T-helper 22 cell (primary cell): ENCODE measurements at places on chromosomes 6 and 20.

- no peak for DNase-seq
Observed at GRCh38 chr20:35702051-35702823, 3.0 kb downstream of the ROMO1 start.

DNA sequence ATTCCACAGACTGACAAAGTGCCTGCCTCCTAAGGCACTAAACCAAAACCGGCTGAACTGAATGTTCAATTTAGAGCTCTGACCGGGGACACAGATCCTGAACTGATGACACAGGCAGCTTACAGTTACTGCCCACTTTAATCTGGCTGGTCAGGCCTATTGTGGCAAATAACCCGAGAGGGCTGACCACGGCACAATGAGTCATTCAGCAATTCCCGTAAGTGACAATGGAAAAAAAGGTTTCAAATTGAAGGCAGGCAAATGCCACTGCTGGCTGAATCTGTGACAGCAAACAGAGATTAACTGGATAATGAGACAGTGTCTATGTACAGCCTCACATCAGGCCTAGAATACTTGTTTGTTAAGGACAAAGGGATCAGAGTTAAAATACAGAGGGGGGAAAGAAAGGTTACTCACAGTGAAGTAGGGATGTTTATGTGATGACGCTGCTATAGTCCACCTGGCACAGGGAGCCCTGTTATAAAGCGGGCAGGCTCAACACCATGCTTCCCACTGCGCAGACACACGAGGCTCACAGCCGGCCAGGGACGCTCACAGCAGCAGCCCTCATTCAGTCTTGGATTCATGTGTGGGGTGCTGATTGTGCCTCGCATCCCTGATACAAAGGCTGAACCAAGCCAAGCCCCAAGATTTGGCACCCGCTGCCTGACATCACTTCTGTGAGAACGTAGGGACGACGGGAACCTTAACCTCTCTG, 54.4 kb downstream of the RTN4IP1 start:
- DNase-seq = no peak

GRCh38 chr6:21321076-21321475, 272.5 kb upstream of the SOX4 start:
- no peak for DNase-seq

DNA sequence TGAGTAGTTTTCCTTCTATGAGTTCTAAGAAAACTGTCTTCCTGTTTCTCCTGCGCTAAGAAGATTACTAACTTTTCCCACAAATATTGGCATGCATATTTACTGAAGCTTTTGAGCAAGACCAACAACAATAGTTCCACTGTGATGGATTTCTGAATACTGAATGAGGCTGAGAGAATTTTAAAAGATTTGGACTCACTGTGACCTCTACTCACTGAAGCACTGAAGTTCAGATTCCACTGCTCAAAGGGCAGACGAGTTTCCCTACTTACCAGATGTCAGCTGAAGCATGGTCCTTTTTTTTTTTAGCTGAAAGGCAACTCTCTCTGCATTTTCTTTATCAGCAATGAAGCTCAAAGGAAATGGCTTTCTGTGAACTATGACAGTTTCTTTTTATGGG, 718.5 kb downstream of the RFPL4B start:
- DNase-seq = no peak

DNA sequence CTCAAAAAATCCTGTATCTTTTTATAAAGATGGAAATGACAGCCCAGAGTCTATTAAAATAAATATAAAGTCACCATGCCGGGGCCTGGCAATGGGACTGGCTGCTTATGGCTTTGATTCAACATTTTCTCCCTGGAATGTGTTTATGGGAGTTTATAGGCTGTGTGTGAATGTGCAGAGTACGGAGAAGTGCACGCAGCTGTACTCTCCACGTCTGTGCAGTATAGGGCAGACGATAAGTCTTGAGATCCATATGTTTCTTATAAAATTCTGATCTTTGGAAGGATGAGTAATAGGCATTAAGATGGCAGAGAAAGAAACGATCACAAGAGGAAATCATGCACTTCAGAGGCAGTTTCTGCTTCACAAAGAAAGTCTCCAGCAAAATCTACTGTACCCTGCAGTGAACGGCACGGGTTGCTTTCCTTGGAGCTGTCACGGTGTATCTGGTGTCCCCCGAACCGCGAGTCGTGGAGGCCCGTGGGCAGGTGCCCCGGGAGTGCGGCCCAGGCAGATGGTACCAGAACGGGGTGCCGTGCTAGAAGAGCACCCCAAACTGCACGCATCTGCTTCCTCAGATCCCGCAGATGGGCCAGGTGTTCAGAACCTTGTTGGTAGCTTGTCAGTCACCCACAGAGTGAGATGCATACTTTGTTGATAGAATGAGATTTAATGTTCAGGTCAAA, 382.5 kb downstream of the TAF4 start:
- no peak for DNase-seq

GRCh38 chr6:170025341-170025911, 265.5 kb downstream of the DLL1 start:
- no peak for DNase-seq

GRCh38 chr6:104537180-104537579, 322.5 kb downstream of the HACE1 start:
- no peak for DNase-seq

- no peak for DNase-seq
Observed at GRCh38 chr6:27136077-27136644, 111.3 kb upstream of the PRSS16 start.
